Heart right ventricle (tissue), 16 donors: ENCODE measurements at places on chromosomes 7 and 10.

- no peak overlapping the region for H3K27ac ChIP-seq
- H3K36me3 ChIP-seq = no peaks in the 10 kb centered on the region
These were observed 958.4 kb downstream of the TYW1 start for GRCh38 chr7:67955061-67955460.

GRCh38 chr10:73887294-73888039, 13.1 kb upstream of the CAMK2G start:
- H3K4me3 ChIP-seq = no peak overlapping the region
- peaks cover 32% of the 10 kb centered on the region for H3K4me1 ChIP-seq
- no peaks in the 10 kb centered on the region for H3K27me3 ChIP-seq
- H3K36me3 ChIP-seq = no peaks in the 10 kb centered on the region
- peak; percentile 79 for DNase-seq
- peak overlapping the region; percentile 90 for H3K27ac ChIP-seq

GRCh38 chr7:124219681-124220080, 186.8 kb upstream of the TMEM229A start:
- H3K4me1 ChIP-seq = no peaks in the 10 kb centered on the region
- no peaks in the 10 kb centered on the region for H3K27me3 ChIP-seq
- DNase-seq = no peak
- no peaks in the 10 kb centered on the region for H3K36me3 ChIP-seq

- no peak overlapping the region for H3K4me3 ChIP-seq
- H3K27me3 ChIP-seq = no peaks in the 10 kb centered on the region
- DNase-seq = no peak
- H3K36me3 ChIP-seq = no peaks in the 10 kb centered on the region
- no peak overlapping the region for H3K27ac ChIP-seq
These were observed 13.8 kb downstream of the SMO start for GRCh38 chr7:129202058-129202777.

- no peak overlapping the region for H3K4me3 ChIP-seq
- no peaks in the 10 kb centered on the region for H3K27me3 ChIP-seq
- H3K36me3 ChIP-seq = no peaks in the 10 kb centered on the region
- no peak for DNase-seq
- no peak overlapping the region for H3K27ac ChIP-seq
These were observed 87.7 kb downstream of the ZNF438 start for GRCh38 chr10:30944005-30944404.

- no peak within 1 kb of the TSS for H3K4me3 ChIP-seq
- H3K27ac ChIP-seq = no peak within 1 kb of the TSS
- no peak for DNase-seq
- peaks cover 7% of the 10 kb centered on the region for H3K27me3 ChIP-seq
- no peaks in the 10 kb centered on the region for H3K36me3 ChIP-seq
These were observed at the start of gene CCL24 for GRCh38 chr7:75813781-75814236. TSS of gene CCL24 (minus strand) at chr7:75813806. CDS start at chr7:75813715, 91 bp downstream.

GRCh38 chr10:124302951-124303505, 115.7 kb downstream of the OAT start:
- H3K4me3 ChIP-seq = no peak overlapping the region
- H3K27me3 ChIP-seq = no peaks in the 10 kb centered on the region
- H3K36me3 ChIP-seq = no peaks in the 10 kb centered on the region
- no peak for DNase-seq
- H3K27ac ChIP-seq = no peak overlapping the region

GRCh38 chr10:72002354-72003295, 38.4 kb downstream of the CHST3 start:
- no peaks in the 10 kb centered on the region for H3K27me3 ChIP-seq
- H3K4me1 ChIP-seq = peaks cover 45% of the 10 kb centered on the region
- no peak for DNase-seq
- no peak overlapping the region for H3K27ac ChIP-seq
- no peaks in the 10 kb centered on the region for H3K36me3 ChIP-seq

- peaks cover 7% of the 10 kb centered on the region for H3K4me1 ChIP-seq
- H3K27me3 ChIP-seq = no peaks in the 10 kb centered on the region
- no peak overlapping the region for H3K4me3 ChIP-seq
- no peak overlapping the region for H3K27ac ChIP-seq
- DNase-seq = no peak
These were observed 145.7 kb downstream of the C10orf105 start for GRCh38 chr10:71573562-71574518.

DNA sequence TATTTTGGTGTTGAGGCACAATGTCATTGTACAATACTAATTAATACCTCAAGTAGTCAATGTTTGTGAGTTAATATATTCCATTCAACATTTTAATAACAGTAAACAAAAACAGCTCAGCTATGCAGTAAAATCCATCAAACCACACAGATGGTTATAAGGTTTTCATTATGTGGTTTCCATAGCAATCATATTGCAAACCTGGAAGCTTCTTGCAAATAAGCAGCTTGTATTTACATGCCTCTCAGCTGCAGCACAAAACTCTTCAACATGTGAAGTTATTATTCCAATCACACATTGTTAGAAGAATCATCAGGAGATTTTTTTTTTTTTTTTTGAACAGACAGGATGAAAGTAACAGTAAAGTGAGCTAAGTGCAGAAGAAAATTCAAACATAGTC, 170.2 kb downstream of the SKAP2 start:
- no peak overlapping the region for H3K27ac ChIP-seq
- no peak overlapping the region for H3K4me3 ChIP-seq
- no peak for DNase-seq
- H3K27me3 ChIP-seq = no peaks in the 10 kb centered on the region
- H3K4me1 ChIP-seq = no peaks in the 10 kb centered on the region

DNA sequence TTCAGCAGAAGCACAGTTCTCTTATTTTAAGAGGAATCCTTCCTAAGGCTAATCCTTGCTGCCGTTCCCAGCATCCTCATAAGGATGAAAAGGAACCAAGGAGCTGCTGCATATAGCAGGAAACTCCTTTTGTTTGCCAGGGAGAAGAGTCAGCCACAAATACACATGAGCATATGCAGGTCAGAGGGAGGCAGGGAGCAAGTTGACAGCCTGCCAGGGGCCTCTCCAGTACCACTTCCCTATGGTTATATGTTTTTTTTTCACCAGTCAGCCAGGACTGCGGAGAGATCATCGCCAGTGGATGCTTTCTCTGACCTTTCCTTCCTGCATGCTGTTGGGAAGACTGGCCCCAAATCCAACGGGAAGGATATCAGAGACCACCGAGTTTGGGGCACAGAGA, 39.8 kb downstream of the SLC35B4 start:
- no peak overlapping the region for H3K4me3 ChIP-seq
- H3K27me3 ChIP-seq = no peaks in the 10 kb centered on the region
- no peaks in the 10 kb centered on the region for H3K4me1 ChIP-seq
- no peaks in the 10 kb centered on the region for H3K36me3 ChIP-seq
- H3K27ac ChIP-seq = no peak overlapping the region

DNA sequence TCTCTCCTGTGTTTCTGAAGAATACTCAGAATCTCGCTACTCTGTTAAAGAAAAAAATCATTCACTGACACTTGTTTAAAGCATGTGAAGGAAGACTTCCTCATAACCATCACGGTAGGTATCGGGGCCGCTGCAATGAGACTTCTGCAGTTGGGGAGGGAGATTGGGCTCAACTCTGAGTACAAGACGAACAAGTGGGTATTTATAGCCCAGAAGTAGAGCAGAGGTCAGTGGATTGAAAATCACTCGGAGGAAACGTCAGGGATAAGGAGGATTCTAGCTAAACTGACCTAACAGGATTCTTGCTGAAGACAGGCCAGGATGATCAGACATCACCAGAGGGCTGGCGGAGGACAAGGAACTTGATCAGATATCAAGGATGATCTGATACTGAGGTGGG, 33.3 kb downstream of the ITPRIP start:
- H3K27ac ChIP-seq = peak overlapping the region; percentile 51
- no peak overlapping the region for H3K4me3 ChIP-seq
- peaks cover 98% of the 10 kb centered on the region for H3K4me1 ChIP-seq
- DNase-seq = no peak
- no peaks in the 10 kb centered on the region for H3K36me3 ChIP-seq

DNA sequence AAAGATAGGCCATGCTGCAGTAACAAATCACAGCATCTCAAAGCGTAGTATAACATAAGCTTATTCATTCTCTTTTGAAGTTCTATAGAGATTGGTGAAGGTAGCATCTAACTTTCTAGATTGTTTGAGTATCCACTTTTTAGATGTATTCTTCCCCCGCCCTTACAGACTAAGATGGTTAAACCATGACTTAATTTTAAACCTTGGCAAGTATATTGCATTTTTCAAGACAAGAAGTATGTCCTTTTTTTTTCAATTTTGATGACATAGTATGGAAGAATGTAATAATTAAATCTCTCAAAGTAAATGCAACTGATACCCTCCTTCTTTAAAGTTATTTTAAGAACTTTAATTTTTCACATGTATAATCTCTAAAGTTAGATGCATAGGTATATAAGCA, 190.0 kb downstream of the KCND2 start:
- no peaks in the 10 kb centered on the region for H3K36me3 ChIP-seq
- no peaks in the 10 kb centered on the region for H3K27me3 ChIP-seq
- H3K4me1 ChIP-seq = no peaks in the 10 kb centered on the region

DNA sequence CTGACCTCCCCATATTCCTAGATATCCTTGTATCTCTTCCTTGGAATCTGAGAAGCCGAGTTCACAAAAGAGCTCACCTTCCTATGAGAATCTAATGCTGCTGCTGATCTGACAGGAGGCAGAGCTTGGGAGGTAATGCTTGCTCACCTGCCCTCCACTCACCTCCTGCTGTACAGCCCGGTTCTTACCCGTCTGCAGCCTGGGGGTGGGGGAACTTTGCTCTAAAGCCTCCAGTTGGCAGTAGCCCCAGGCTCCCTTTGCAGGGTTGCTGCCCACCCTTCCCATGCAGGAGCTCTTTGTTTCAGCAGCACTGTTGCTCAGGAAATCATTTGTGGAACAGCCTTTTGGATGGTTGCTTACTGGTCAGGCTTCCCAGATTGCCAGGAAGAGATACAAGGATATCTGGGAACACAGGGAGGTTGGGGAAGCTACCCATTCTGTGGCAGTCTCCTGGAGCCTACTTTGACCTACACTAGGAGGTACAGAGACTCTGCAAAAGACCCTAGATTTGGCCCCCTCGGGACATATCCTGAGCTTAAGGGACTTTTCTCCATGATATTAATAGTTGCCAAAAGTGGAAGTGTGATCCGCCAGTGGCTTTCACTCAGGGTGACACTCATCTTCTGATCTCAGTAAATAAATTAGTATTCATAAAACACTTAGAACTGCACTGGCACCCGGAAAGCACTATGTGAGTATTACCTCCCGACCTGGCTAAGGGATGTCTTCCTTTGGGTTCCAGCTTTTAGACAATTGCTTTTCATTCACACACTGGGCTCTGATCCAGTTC, 363.7 kb upstream of the PODXL start:
- H3K4me1 ChIP-seq = no peaks in the 10 kb centered on the region
- H3K36me3 ChIP-seq = no peaks in the 10 kb centered on the region
- H3K4me3 ChIP-seq = no peak overlapping the region
- DNase-seq = no peak
- H3K27ac ChIP-seq = no peak overlapping the region
- H3K27me3 ChIP-seq = peaks cover 7% of the 10 kb centered on the region

DNA sequence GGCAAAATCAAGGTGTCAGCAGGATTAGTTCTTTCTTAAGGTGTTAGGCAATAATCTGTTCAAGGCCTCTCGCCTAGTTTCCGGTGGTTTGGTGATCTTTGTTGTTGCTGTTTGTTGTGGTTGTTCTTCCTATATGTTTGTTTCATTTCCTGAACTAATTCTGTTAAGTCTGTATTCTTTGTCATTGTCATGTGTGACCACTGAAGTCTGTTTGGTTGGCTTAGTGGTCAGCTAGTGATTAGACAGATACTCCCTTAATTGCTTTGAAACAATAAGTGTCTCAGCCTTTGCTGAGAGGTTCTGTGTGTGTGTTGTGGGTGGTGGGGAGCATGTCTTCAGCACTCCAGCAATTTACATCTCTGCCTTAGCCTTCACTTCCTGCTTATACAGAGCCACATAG, 46.0 kb downstream of the ABCC2 start:
- H3K27me3 ChIP-seq = no peaks in the 10 kb centered on the region
- H3K36me3 ChIP-seq = no peaks in the 10 kb centered on the region
- no peak for DNase-seq
- no peak overlapping the region for H3K27ac ChIP-seq

DNA sequence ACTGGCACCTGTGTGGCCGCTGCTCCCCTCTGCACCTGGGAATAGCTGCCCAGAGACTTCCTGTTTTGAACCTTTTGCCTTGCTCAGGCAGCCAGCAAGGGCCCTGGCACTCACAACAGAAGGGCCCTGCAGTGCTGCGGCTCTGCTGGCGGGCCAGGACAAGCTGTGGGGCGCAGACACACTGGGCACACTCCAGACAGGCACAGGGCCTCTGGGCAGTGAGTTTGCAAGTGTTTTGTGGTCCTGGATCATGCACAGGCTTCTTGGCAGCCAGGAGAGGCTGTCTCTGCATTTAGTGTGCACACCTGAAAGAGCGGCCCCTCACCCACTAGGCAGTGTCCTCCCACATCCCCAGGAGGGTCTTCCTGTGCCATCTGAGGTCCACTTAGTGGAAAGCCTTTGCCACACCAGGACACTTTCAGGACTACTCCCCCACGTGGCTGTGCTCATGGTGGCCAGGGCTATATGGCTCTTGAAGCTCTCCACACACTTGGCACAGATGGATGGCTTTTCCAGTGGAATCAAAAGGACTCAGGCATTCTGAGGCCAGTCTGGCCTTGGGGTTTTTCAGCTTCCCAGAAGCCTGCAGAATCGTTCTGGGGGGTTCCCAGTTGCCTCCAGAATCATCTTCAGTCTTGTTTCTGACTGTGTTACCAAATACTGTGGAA, 5.0 kb upstream of the ATP6V0E2 start:
- H3K27ac ChIP-seq = no peak overlapping the region
- no peaks in the 10 kb centered on the region for H3K27me3 ChIP-seq
- no peak for DNase-seq
- no peaks in the 10 kb centered on the region for H3K36me3 ChIP-seq
- no peak overlapping the region for H3K4me3 ChIP-seq

GRCh38 chr10:25231751-25232150, 57.0 kb downstream of the GPR158 start:
- no peak overlapping the region for H3K27ac ChIP-seq
- no peak overlapping the region for H3K4me3 ChIP-seq
- no peaks in the 10 kb centered on the region for H3K4me1 ChIP-seq
- no peak for DNase-seq
- H3K36me3 ChIP-seq = no peaks in the 10 kb centered on the region

DNA sequence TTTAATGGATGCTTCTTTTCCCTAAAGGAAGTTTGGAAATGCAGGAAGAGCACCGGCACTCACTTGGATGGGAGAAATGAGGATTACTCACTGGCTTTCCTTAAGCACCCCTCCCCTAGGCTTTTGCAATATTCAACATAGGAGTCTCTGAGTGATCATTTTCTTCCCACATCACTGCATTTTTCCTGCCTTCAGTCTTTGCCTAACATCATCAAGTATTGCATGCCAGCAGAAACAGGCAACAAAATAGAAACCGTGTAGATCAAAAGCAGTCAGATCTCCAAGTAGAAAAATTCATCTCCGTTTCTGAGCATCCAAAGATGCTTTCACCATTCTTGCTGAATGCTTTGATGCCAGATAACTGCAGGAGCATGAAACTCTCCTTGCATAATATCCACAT, 119.9 kb downstream of the ADCYAP1R1 start:
- no peaks in the 10 kb centered on the region for H3K4me1 ChIP-seq
- no peak for DNase-seq
- H3K27ac ChIP-seq = no peak overlapping the region
- H3K36me3 ChIP-seq = no peaks in the 10 kb centered on the region
- no peak overlapping the region for H3K4me3 ChIP-seq
